Stimulated activated CD8-positive, alpha-beta memory T cell treated with anti-CD3 and anti-CD28 coated beads, Interleukin-2, amount 100 ng/mL, for 1 hour (primary cell): ENCODE measurements at places on chromosomes 16 and 17.

GRCh38 chr17:72560303-72561247, 439.8 kb downstream of the SOX9 start:
- no peak for DNase-seq

DNA sequence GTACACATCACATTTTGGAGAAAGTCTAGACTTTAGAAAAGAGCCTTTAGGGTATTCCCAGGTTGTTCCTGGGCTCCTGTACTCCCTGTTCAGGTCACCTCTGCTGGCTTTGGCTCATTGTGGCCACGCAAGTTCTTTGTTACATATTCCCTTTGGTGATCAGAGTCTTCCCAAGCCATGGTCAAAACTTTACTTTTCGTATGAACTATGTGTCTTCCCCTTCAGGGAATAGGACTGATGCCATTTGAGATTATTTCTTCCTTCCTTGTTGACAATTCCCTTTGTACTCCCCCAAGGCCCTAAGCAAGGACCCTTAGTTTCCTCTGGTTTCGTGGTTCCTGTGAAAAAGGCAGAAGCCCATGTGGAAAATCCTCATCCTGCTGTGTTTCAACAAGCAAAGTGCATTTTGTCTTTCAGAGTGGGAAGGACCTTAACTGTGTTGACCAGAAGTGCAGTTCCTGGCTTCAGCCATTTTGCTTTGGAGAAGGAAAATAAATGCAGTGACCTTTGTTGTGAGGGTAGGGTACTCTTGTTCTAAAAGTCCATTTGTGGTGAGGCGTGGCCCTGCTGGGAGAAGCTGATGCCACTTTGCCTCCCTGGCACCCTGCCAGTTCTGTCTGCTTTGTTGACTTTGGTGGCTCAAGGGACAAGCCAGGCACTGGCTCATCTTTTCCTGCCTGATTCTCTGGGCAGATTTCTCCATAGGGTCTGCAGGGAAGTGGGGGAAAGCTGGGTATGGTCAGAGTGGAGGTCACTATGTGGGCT, 55.1 kb downstream of the ZNRF1 start:
- DNase-seq = no peak

- no peak for DNase-seq
Observed at GRCh38 chr17:48037036-48037837, at the start of gene COPZ2. Gene COPZ2 (minus strand): TSS chr17:48037797. CDS start chr17:48037777, 20 bp downstream.

DNA sequence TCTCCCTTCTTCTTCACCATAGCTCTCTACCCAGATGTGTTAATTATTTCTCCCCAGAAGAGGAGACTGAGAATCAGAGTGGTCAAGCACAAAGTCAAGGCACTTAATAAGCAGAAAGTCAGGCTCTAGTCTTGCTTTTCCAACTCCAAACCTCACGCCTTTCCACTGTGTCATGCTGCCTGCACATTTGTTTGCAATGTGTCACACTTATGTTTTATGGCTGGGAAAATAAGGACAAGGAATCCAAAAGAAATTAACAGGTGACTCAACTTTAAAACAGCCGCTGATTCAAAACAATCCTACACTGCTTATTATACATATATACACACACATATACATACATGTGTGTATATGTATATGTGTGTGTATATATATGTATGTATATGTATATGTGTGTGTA, 255.7 kb upstream of the DYNLRB2 start:
- DNase-seq = no peak

DNA sequence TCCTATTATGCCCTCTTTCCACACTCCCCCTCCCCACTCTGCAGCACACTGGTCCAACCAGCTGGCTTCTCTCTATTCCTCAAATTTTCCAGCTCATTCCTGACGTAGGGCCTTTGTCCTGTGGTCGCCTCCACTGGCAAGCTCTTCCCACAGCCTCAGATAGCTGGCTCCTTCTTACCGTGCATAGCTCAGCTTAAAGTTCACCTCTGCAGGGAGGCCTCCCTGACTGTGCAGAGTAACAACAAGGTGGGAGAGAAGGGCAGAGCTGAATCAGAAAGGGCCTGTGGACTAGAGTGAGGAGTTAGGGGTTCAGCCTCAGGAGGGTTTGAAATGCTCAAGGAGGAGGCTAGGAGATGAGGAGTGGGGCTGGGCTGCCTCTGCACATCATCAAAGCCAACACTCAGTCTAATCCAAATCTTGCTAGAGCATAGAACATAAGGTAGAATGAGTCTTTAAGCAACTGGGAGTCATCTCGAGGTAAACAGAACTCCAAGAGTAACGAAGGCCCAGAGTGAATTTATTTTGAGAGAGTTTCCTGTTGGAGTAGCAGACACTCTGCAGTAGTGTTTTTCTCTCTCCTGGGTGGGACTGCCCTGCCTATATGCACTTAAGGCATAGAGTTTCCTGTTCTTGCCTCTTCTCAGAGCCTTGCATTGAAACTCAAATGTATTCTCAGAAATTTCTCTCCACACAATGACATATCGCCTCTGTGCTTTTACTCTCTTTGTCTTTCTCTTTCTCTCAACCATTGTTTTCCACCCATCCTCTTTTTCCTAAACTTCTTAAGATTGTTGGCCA, 19.4 kb downstream of the SPPL2C start:
- no peak for DNase-seq

GRCh38 chr17:21242026-21242697, 11.0 kb downstream of the NATD1 start:
- DNase-seq = no peak

- DNase-seq = no peak
Observed at GRCh38 chr17:48556576-48557401, 11.9 kb upstream of the HOXB2 start.

GRCh38 chr17:44444735-44445105, 55.3 kb upstream of the ITGA2B start:
- DNase-seq = no peak

GRCh38 chr16:20310421-20311395, 16.6 kb downstream of the GP2 start:
- no peak for DNase-seq

DNA sequence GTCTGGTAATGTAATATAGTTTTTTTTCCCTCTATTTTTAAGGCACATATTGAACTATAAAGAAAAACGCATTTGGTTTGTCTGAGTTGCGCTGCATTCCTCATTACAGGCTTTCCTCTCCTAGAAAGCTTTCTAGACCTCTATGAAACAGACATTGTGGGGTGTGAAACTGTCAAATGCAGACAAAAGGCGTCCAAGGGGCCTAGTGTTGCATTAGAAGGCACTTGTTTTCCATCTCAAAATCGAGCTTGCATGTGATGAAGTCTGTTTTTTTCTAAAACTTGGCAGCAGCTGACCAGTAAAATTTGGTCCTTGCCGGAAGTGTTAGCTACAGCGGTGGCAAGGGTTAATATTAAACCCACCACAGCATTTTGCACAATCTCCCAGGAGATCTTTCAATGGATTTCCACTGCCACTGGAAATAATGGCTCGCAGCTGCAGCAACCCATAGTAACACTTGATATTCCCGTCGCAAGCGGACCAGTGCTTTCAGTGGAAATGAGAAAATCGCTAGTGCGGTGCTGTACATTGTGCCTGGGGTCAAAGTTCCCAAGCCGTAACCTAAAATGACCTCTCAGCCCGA, 602.6 kb downstream of the KCNJ2 start:
- no peak for DNase-seq

GRCh38 chr17:48576479-48577309, 1.5 kb downstream of the HOXB4 start:
- no peak for DNase-seq

GRCh38 chr16:80375973-80376372, 164.8 kb upstream of the DYNLRB2 start:
- DNase-seq = no peak

DNA sequence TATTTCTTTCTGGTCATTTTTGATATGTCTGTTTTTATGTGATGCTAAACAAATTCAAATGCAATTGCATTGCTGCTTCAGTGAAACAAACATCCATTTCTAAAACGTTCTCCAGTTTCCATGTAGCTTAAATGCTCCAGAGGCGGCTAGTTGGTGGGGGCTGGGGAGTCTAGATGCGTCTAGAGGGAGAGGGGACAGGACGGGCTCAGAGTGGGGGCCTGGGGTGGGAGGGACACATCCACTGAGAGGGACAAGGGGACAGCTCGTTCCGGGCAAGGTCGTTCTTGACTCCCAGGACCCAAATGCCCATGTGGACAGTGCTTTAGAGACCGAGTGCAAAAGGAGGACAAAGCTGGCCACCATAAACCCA, 102.3 kb downstream of the FOXL1 start:
- no peak for DNase-seq

DNA sequence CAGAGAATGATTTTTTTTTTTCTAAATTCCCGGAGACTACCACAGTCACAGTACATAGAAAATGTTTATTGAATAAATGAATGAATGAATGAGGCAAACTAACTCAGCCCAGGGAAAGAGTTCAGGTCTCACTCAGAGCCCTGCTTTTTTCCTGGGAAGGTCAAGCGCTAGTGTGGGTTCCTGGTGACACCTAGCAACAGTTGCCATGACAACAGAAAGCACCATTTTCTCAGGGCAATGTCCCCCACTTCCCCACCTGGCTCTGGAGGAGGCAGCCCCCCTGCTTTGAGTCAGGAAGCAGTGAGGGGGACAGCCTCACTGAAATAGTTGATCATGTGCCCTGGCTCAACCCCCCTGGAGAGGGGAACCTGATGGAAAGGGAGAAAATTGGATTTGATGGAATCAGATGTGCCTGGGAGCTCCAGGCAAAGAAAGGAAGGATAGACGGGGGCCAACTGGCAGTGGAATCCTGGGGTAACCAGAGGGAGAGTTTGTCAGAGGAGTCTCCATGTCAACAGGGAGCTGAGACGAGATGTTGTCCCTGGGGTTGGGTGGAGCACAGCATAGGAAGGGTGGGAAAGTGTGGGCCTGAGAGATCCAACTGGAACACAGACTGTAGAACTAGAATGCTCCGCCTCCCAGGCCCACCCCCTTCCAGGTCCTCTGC, 242.2 kb upstream of the CCL2 start:
- no peak for DNase-seq

DNA sequence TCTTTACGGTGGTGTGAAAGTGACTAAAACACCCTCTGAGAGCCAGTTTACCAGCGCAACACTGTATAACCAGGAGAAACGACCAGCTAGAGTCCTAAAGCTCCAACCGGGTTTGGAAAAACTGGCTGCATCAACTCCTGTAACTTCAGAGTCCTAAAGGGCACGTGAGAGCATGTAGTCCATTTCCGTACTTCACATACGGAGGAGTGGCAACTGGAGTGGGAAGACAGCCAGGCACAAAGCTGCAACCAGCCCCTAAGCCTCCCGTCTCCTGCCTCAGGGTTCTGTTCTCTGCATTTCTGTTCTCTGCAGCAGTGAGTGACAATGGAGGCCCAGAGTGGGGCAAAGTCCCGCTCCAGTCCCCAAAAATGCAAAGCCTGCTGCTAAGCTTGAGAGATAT, 19.2 kb downstream of the TEKT1 start:
- DNase-seq = no peak

- DNase-seq = no peak
Observed at GRCh38 chr17:47119746-47120520, 69.2 kb downstream of the CDC27 start.

GRCh38 chr16:86432691-86433090, 77.6 kb upstream of the FOXF1 start:
- no peak for DNase-seq
